ENCODE measurements at places on chromosomes 3 and 15.

GRCh38 chr3:150312018-150312657, 96.0 kb upstream of the TSC22D2 start:
- DNase-seq, result no peak

GRCh38 chr3:124960698-124961097, 26.1 kb upstream of the MUC13 start:
- DNase-seq, result no peak

- no peak for DNase-seq
Measured at GRCh38 chr3:72488738-72489035, 359.6 kb downstream of the SHQ1 start.

- no peak for DNase-seq
Measured at GRCh38 chr3:70310809-70311208, 1.6 kb downstream of the MDFIC2 start.
